ENCODE measurements at places on chromosomes 12 and 14. TPM values are rescaled to one million over a fixed set of nuclear protein-coding genes. Genes with fewer than 3 reads are reported as not detected.
A peak's percentile ranks its signal among the peaks of the same experiment; 100 is the strongest.

GRCh38 chr14:51210594-51210993, 29.5 kb upstream of the TMX1 start:
- no peaks in the 10 kb centered on the region for H3K36me3 ChIP-seq
- H3K4me3 ChIP-seq = no peak overlapping the region
- no peak overlapping the region for H3K27ac ChIP-seq
- DNase-seq = no peak
- H3K27me3 ChIP-seq = no peaks in the 10 kb centered on the region

- no peak overlapping the region for H3K4me3 ChIP-seq
- no peak overlapping the region for H3K27ac ChIP-seq
- no peaks in the 10 kb centered on the region for H3K27me3 ChIP-seq
- DNase-seq = peak; percentile 60
Observed at GRCh38 chr14:32468955-32469354, 139.9 kb downstream of the AKAP6 start.

GRCh38 chr12:49088150-49088931, 6.3 kb downstream of the DHH start:
- no peak overlapping the region for H3K4me3 ChIP-seq
- no peaks in the 10 kb centered on the region for H3K36me3 ChIP-seq
- peaks cover 13% of the 10 kb centered on the region for H3K27me3 ChIP-seq
- DNase-seq = peak; percentile 74

GRCh38 chr14:105485739-105486162, 935 bp upstream of the CRIP1 start:
- no peak for DNase-seq
- no peak overlapping the region for H3K27ac ChIP-seq
- H3K27me3 ChIP-seq = peaks cover 11% of the 10 kb centered on the region
- peaks cover 20% of the 10 kb centered on the region for H3K4me1 ChIP-seq
- no peak overlapping the region for H3K4me3 ChIP-seq
- H3K36me3 ChIP-seq = no peaks in the 10 kb centered on the region

- no peaks in the 10 kb centered on the region for H3K4me1 ChIP-seq
- no peaks in the 10 kb centered on the region for H3K36me3 ChIP-seq
- no peak overlapping the region for H3K4me3 ChIP-seq
- no peaks in the 10 kb centered on the region for H3K27me3 ChIP-seq
Observed at GRCh38 chr14:83885837-83886293, 1644.1 kb upstream of the FLRT2 start.

DNA sequence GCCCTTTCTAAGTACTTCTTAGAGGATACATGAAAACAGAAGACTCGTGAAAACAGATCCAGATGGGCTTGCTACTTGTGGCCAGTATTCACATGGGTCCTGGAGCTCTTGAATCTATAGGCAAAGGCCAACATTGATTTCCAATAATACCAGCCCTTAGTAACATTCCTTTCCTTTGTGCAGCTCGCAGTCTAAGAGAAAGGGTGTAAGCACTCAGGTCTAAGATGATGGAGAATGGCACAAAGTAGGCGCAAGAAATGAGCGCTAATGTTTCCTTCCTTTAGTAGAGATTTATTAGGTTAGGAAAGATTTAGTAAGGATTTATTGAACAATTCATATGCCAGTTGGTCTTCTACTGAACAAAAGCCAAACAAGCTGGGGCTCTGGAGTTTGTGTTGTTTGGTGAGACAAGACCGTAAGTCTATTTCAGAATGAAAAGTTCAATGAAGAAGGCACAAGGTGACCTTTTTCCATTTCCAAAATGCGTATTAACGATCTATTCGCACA, 525 bp downstream of the RNU6-8 start:
- peak; percentile 16 for DNase-seq
- no peaks in the 10 kb centered on the region for H3K36me3 ChIP-seq
- H3K27ac ChIP-seq = peak overlapping the region; percentile 95
- H3K27me3 ChIP-seq = no peaks in the 10 kb centered on the region

The RBP5 gene
- 2.6 TPM for total RNA-seq

GRCh38 chr12:13772264-13772663, 209.1 kb downstream of the GRIN2B start:
- H3K4me1 ChIP-seq = no peaks in the 10 kb centered on the region
- no peak overlapping the region for H3K27ac ChIP-seq
- no peaks in the 10 kb centered on the region for H3K36me3 ChIP-seq
- H3K4me3 ChIP-seq = no peak overlapping the region

DNA sequence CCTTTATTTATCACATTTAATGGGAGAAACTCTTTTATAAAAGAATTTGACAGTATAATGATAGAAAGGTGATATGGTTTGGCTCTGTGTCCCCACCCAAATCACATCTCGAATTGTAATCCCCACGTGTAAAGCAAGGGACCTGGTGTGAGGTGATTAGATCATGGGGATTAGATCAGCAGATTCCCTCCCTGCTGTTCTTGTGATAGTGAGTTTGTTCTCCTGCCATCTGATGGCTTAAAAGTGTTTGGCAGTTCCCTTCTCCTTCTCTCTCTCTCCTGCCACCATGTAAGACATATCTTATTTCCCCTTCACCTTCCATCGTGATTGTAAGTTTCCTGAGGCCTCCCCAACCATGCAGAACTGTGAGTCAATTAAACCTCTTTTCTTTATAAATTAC, 1110.3 kb downstream of the FLRT2 start:
- no peak overlapping the region for H3K4me3 ChIP-seq
- H3K27me3 ChIP-seq = no peaks in the 10 kb centered on the region
- no peak overlapping the region for H3K27ac ChIP-seq
- H3K36me3 ChIP-seq = no peaks in the 10 kb centered on the region
- H3K4me1 ChIP-seq = no peaks in the 10 kb centered on the region
- no peak for DNase-seq

GRCh38 chr14:26401179-26401968, 196.5 kb downstream of the NOVA1 start:
- no peak for DNase-seq
- H3K27me3 ChIP-seq = no peaks in the 10 kb centered on the region
- H3K4me1 ChIP-seq = no peaks in the 10 kb centered on the region

The DACT1 gene
- 5.6 TPM for total RNA-seq

- no peak overlapping the region for H3K27ac ChIP-seq
- no peaks in the 10 kb centered on the region for H3K27me3 ChIP-seq
- DNase-seq = no peak
- H3K4me1 ChIP-seq = no peaks in the 10 kb centered on the region
Observed at GRCh38 chr12:64057706-64058105, 164.4 kb downstream of the KICS2 start.

- H3K4me1 ChIP-seq = no peaks in the 10 kb centered on the region
- no peak for DNase-seq
- no peaks in the 10 kb centered on the region for H3K36me3 ChIP-seq
- H3K27ac ChIP-seq = no peak overlapping the region
- no peak overlapping the region for H3K4me3 ChIP-seq
Observed at GRCh38 chr12:15323480-15323879, 1.2 kb downstream of the PTPRO start.

GRCh38 chr12:93287149-93287548, 90.6 kb upstream of the NUDT4 start:
- no peak for DNase-seq
- no peak overlapping the region for H3K27ac ChIP-seq
- no peaks in the 10 kb centered on the region for H3K36me3 ChIP-seq
- H3K4me3 ChIP-seq = no peak overlapping the region
- no peaks in the 10 kb centered on the region for H3K27me3 ChIP-seq
- H3K4me1 ChIP-seq = peaks cover 9% of the 10 kb centered on the region

GRCh38 chr12:111869671-111870070, 27.6 kb downstream of the MAPKAPK5 start:
- H3K27ac ChIP-seq = no peak overlapping the region
- no peaks in the 10 kb centered on the region for H3K27me3 ChIP-seq
- no peak overlapping the region for H3K4me3 ChIP-seq

GRCh38 chr12:122159882-122160281, 14.1 kb downstream of the IL31 start:
- no peak overlapping the region for H3K27ac ChIP-seq
- no peak for DNase-seq
- H3K4me1 ChIP-seq = no peaks in the 10 kb centered on the region
- no peaks in the 10 kb centered on the region for H3K36me3 ChIP-seq

DNA sequence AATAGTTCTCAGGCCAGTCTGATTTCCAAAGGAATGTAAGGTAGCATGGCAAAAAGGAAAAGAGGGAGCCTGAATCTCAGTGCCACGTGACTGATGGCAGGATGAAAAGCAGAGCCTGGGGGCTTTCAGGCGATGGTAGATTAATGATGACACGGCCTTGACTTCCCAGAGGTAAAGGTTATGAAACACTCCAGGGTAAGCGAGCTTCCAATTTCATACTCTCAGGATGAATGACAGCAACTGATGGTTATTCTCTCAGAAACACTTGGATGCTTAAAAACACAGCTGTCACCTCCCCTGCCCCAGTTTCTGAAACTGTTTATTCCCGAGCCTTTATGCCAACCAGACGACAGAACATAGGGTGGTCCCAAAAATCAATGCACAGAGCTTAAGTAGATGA, 28.8 kb downstream of the GDF11 start:
- H3K36me3 ChIP-seq = peaks cover 28% of the 10 kb centered on the region
- H3K4me1 ChIP-seq = no peaks in the 10 kb centered on the region
- DNase-seq = no peak

The PRKD1 gene
- total RNA-seq = 24.6 TPM

- no peaks in the 10 kb centered on the region for H3K27me3 ChIP-seq
- peaks cover 6% of the 10 kb centered on the region for H3K4me1 ChIP-seq
- H3K36me3 ChIP-seq = peaks cover 5% of the 10 kb centered on the region
- DNase-seq = no peak
Observed at GRCh38 chr14:105474483-105475268, at the start of gene CRIP2. Gene CRIP2, plus strand, starts transcription at chr14:105474821. Its CDS starts 42 bp downstream, at chr14:105474863.

GRCh38 chr12:4203772-4204376, 69.7 kb upstream of the CCND2 start:
- DNase-seq = no peak
- peaks cover 23% of the 10 kb centered on the region for H3K27me3 ChIP-seq
- H3K36me3 ChIP-seq = no peaks in the 10 kb centered on the region
- H3K4me3 ChIP-seq = no peak overlapping the region
- no peaks in the 10 kb centered on the region for H3K4me1 ChIP-seq
- H3K27ac ChIP-seq = no peak overlapping the region

- H3K27me3 ChIP-seq = no peaks in the 10 kb centered on the region
- no peaks in the 10 kb centered on the region for H3K36me3 ChIP-seq
- peak; percentile 23 for DNase-seq
- peaks cover 13% of the 10 kb centered on the region for H3K4me1 ChIP-seq
- no peak overlapping the region for H3K4me3 ChIP-seq
Observed at GRCh38 chr14:104891664-104892530, 26.8 kb downstream of the CEP170B start.

DNA sequence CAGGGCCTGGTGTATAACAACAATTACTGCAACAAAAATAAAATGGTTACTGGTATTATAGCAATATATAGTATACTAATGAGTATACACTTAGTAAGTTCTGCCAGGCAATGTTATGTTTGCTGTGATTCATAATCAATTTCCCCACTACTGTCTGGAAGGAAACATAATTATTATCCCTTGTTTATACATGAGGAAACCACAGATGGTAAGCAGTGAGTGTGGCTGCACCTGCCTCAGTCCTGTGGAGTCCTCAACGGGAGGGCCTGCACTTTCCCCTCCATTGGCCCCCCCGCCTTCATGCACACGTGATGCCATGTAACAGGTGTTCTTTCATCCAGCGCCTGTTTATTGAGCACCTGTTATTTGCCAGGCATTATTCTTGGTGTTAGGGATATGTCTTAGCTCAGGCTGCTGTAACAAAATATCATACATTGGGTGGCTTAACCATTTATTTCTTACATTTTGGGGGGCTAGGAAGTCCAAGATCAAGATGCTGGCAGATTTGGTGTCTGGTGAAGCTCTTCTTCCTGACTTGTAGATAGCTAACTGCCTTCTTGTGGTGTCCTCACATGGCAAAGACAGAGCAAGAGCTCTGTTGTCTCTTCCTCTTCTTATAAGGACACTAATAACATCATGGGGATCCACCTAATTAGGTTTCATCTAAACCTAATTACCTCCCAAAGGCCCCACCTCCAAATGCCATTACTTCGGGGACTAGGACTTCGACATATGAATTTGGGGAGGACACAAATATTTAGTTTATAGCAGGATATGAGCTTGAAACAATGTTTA, 59.5 kb upstream of the CHGA start:
- H3K4me3 ChIP-seq = no peak overlapping the region
- H3K27ac ChIP-seq = no peak overlapping the region

GRCh38 chr12:46153268-46153872, 115.5 kb downstream of the SLC38A1 start:
- H3K36me3 ChIP-seq = no peaks in the 10 kb centered on the region
- no peak for DNase-seq
- no peak overlapping the region for H3K4me3 ChIP-seq
- H3K27ac ChIP-seq = no peak overlapping the region
- no peaks in the 10 kb centered on the region for H3K4me1 ChIP-seq

The TRIM9 gene
- 5.3 TPM for total RNA-seq

- H3K36me3 ChIP-seq = no peaks in the 10 kb centered on the region
- H3K27ac ChIP-seq = no peak overlapping the region
- H3K4me3 ChIP-seq = no peak overlapping the region
- no peaks in the 10 kb centered on the region for H3K27me3 ChIP-seq
Observed at GRCh38 chr12:28023156-28023887, 50.8 kb upstream of the PTHLH start.

The SMOC1 gene
- 2.9 TPM for total RNA-seq

The ANKRD13A gene
- total RNA-seq = 31.0 TPM

The TAMALIN gene
- total RNA-seq = 26.0 TPM

The SERPINA9 gene
- total RNA-seq = not detected

The FAM186B gene
- total RNA-seq = 1.0 TPM

DNA sequence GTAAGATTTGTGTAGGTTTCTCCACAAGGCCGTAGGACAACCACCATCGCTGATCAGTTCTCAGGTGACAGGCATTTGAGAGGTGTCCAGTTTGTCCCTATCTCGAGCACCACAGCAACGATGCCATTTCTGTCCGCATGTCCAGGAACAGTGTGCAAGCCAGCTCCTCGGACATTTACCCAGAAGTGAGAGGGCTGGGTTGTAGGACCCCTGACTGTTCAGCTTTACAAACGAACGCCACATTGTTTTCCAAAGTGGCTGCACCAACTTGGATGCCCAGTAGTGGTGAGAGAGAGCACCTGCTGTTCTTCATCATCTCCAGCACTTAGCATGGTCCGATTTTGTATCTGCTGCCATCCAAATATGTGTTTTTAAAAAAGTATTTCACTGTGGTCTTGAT, 38.6 kb downstream of the CYP46A1 start:
- no peaks in the 10 kb centered on the region for H3K4me1 ChIP-seq
- no peak overlapping the region for H3K27ac ChIP-seq
- H3K27me3 ChIP-seq = peaks cover 7% of the 10 kb centered on the region

The TAS2R50 gene
- total RNA-seq = 1.3 TPM

GRCh38 chr14:24297190-24297964, 2.2 kb downstream of the DHRS1 start:
- no peak overlapping the region for H3K27ac ChIP-seq
- peaks cover 31% of the 10 kb centered on the region for H3K4me1 ChIP-seq
- no peak for DNase-seq
- H3K27me3 ChIP-seq = no peaks in the 10 kb centered on the region
- H3K36me3 ChIP-seq = no peaks in the 10 kb centered on the region

The SLCO1B3 gene
- total RNA-seq = not detected

GRCh38 chr14:26132061-26132645, 465.7 kb downstream of the NOVA1 start:
- H3K36me3 ChIP-seq = no peaks in the 10 kb centered on the region
- H3K4me1 ChIP-seq = no peaks in the 10 kb centered on the region
- H3K27me3 ChIP-seq = no peaks in the 10 kb centered on the region
- no peak overlapping the region for H3K27ac ChIP-seq

The PRB2 gene
- total RNA-seq = not detected

The ERBB3 gene
- total RNA-seq = 25.7 TPM

The BBOF1 gene
- total RNA-seq = 5.9 TPM

The ZNF84 gene
- 42.3 TPM for total RNA-seq

- no peak overlapping the region for H3K4me3 ChIP-seq
- DNase-seq = no peak
- no peaks in the 10 kb centered on the region for H3K27me3 ChIP-seq
- H3K4me1 ChIP-seq = no peaks in the 10 kb centered on the region
- H3K27ac ChIP-seq = no peak overlapping the region
Observed at GRCh38 chr14:41137741-41138140, 468.9 kb upstream of the LRFN5 start.

Data from adrenal gland (tissue), 19 donors.